ENCODE measurements at places on chromosomes 11 and 22.

DNA sequence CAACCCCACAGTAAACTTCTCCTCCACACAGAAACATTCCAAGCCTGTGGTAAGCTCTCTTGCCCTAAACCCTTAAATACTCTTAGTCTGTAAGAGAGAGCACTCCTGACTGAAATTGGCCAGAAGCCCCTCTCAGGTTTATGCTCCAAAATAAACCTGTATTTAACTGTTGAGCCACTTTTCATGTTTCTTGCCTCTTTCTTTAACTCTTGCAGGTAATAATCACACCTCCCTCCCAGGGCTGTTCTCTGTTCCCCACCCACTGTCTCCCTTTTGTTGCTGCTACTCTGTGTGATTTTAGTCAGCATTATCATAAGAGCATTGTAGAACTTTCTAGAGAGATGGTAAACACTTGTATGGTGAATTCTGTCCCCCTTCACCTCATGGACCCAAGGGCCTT is 2.1 kb upstream of the IFT27 start:
- no peak for DNase-seq

DNA sequence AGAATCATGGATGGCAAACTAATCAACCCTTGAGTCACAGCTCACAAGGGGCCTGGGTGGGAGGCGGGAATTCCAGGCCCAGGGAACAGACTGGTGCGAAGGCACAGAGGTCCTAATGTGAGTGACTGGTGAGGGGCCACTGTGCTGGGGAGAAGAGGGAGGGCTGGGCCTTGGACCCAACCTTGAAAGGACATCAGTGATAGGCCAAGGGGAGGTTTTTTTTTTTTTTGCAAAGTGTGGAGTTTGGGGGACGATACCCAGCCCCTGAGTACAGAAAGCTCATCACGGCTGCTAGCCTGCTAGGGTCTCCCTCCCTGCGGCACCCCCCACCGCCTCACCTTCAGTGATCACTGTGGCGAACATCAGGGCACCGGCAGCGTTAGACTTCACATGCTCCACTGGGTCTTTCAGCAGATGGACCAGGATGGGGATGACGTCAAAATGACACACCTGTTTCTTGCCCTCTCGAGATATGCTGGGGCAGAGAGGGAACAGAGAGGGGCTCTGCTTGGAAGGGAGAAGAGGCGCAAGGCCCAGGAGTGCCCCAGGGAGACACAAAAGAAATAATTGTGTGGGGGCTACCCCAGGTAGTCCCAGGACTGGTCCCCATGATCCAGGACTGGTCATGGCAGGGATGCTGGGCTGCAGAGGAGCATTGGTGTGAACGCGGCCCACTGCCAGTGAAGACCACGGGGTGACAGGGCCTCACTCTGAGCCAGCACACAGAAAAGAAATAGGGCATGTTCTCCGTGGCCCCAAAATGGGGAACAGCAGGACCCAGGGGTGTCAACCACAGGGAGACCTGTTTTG is 8.6 kb upstream of the GNAZ start:
- DNase-seq: no peak

GRCh38 chr11:116511684-116512083 is 261.1 kb downstream of the BUD13 start:
- no peak for DNase-seq

DNA sequence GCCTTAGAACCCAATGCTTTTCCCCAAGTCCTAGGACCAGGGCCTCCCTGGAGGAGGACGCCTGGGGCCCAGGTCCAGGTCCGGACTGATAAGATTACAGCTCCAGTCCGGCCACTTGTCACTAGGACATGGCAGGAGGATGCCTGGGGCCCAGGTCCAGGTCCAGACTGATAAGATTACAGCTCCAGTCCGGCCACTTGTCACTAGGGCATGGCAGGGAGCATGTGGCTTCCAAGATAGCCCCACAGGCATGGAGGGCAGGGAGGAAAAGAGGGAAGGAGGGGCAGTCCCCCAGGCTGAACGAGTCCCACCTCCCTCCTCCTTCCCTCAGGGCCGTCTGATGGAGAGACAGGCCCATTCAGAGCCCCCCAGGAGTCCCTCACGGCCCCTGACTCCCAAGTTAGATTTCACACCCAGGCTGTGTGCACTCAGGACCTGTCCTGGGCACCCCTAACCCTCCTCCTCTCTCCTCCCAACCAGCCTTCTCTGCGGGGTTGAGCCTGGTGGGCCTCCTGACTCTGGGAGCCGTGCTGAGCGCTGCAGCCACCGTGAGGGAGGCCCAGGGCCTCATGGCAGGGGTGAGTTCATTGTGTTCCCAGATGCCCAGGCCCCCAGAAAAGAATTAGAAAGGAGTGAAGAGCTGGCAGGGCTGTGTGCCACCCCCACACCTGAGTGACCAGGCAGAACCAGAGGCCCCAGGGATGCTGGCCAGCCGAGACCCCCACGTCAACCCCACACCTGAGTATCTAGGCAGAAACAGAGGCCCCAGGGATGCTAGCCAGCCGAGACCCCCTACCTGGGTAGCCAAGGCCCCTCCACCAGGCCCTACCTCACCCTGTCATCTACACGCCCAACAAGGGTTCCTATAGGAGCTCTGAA is 2.1 kb downstream of the TSPAN32 start:
- no peak for DNase-seq

- DNase-seq: no peak
Observed at GRCh38 chr11:15911377-15912044, 444.8 kb downstream of the SOX6 start.

DNA sequence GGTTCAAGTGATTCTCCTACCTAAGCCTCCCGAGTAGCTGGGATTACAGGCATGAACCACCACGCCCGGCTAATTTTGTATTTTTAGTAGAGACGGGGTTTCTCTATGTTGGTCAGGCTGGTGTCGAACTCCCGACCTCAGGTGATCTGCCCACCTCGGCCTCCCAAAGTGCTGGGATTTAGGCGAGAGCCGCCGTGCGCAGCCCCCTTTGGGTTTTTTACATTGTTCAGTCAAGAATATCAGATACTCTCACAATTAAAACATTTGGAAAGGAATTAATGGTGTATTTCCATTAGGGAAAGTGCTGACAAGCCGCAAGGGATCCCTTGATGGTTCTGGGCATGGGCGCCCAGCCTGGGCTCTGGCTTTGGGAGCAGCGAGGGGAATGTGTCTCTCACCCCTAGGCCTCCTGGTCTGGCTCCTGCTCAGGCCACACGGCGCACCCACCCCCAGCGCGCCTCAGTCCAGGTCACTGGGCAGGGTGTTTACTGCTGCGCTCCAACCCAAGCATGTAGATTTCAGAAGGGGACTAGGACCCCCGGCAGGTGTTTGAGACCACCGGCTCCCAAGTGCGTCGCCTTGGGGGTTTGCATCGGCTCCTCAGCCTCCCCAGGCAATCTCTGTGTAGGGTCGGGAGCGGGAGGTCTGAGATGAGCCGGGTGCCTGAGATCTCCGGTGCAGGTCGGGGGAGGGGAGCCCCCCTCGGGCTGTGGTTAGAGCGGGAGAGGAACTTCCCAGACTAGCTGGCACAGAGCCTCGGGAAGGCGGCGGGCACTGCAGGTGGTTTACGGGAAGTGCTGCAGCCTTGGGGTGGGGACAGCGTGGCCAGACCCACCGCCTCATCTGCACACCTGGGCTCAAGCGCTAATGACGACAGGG is 809 bp upstream of the IRF7 start:
- no peak for DNase-seq

DNA sequence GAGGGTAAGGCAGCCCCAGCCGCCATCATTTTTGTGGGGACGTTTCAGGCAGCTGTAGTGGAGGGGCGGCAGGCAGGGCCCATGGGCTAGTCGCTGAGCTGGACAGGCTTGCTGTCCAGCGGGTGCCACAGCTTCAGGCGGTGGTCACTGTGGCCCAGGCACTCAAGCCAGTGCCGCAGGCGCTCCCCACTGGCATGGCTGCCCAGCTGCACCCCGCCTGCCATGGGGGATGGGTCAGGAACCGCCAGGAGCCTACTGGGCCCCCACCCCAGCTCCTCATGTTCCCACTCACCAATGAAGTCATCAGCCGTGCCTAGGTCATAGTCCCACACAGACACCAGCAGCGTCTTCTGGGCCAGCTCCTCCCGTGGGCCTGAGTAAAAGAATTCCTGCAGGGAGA is 6.0 kb downstream of the NDUFV1 start:
- DNase-seq: no peak

DNA sequence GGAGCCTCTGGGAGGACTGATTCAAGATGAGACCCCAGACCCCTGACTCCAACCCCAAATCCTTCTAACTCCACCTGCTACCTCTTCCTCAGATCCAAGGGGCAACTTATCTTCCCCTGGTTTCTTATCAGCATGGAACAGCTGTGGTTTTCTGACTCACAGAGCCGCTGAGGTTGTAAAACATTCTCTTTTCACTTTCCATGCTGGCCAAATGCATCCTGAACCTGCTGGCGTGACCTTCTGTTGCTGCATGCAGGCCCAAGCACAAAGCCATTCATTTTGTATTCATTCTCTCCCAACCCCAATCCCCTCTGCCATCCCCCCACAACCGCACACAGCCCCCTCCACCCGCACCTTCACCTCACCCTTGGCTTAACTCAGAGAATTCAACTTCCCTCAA is 70.3 kb downstream of the SEZ6L start:
- DNase-seq: no peak

DNA sequence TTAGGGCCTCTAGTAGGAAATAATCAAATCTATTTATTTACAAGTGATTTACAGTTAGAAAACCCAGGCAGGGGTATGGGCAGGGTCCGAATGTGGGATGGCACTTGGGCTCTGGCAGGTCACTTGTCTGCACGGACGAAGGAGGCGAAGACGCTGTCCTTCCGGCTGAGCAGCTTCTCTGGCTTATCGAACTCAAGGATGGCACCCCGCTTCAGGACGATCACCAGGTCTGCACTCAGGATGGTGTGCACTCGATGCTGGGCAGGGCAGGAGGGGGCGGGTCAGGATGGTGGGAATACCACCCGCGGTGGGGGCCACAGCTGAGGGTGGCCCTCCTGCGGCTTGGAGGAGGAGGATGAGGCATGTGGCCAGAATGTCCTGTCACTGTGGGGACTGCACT is 4.4 kb upstream of the KCNJ11 start:
- no peak for DNase-seq

GRCh38 chr22:35039625-35040024 is 26.3 kb upstream of the ISX start:
- DNase-seq: no peak

DNA sequence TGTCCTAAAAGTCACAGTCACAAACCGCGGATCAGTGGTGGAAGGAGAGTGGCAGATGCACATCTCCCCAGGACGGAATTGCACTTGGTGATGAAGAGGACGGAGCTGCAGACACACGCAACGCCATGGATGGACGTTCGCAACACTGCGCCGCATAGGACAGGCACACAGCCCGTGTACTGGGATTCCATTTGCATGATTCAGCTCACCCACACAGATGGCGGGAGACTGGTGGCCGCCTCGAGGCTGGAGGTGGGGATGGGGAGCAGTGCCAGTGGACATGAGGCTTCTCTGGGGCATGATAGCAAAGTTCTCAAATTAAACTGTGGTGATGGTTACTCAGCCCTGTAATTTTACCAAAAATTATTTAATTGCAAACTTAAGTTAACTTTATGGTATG is 37.4 kb downstream of the DUSP8 start:
- no peak for DNase-seq

- DNase-seq: no peak
Observed at GRCh38 chr22:45572444-45572843, 69.8 kb downstream of the FBLN1 start.

GRCh38 chr11:86156397-86156955 is 87.6 kb upstream of the PICALM start:
- DNase-seq: no peak

DNA sequence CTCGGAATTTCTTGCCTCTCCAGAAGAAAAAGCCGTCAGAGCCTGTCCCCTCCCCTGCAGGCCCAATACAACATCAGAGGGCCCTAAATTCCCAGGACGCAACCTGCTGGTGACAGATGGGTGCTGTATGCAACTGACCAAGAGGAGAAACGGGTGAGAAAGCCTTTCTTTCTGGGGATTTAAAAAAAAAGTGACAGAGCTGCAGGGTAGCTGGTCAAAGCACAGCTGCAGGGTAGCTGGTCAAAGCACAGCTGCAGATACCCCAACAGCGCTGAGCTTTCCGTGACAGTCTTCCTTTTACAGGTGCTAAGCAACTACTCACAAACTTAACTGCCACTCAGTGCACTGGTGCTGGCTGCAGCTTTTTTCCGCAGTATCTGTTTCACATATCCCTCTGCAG is 17.8 kb downstream of the AP1B1 start:
- no peak for DNase-seq

GRCh38 chr11:3627291-3627690 is 14.5 kb downstream of the ART5 start:
- no peak for DNase-seq

DNA sequence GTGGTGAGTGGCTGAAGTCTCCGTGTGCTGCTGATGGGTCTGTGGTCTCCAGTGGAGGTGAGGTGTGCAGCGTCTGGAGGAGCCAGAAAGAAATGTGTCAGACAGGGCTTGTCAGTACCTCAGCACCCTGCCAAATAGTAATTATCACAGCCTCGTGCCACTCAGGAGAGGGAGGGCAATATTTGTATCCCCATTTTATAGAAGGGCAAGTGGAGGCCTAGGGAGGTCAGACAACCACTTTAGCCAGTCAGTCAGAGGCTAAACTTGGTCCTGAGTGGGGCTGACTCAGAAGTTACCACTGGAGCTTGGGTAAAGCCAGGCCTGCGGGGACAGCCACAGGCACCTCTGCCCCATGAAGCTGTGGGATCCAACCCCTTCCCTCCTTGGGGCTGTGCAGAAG is 11.5 kb upstream of the ELF5 start:
- DNase-seq: no peak

DNA sequence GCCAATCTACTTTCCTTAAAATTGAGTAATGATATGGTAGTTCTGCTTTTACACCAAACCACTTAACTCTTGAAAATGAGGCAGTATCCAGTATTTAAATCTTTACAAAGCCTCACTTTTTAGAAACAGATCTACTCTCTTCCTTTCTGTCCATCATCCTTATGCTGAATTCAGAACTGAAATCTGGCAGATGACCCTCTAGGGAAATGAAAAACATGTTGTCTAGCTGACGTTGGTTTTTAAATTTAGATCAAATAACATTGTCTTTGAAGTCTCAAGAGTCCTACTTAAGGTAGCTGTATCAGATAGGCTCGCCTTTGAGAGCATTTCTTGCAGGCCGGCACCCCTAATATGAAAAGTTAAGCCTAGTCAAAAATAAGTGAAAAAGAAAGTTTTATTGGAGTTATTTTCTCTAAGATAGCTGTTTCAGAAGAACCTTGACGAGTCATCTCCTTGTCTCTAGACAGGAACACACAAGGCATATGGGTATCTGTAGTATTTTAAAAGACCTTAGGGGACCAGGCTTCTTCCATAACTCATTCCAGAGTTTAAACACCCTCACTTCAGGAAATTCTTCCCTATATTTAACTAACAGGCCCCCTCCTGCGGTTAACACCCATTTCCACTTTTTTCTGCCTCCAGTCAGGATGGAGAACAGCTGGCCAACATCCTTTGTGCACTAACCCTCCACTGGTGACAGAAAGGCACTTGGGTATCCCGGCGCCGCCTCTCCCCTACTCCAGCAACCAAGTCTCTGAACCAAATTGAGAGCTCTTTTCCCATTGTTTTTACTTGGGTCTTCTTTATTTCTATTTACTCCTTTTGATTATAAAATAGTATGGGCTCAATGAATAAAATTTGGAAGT is 81.2 kb downstream of the WNT11 start:
- no peak for DNase-seq

GRCh38 chr11:28621753-28622152 is 513.6 kb downstream of the METTL15 start:
- DNase-seq: no peak

All from 8988T (cell line).